CD4-positive, alpha-beta T cell treated with Interleukin-2 at 100 ng/mL for 4 hours (primary cell): ENCODE measurements at places on chromosomes 4 and X.

- no peak for DNase-seq
Measured at GRCh38 chrX:131704136-131704695, 160.3 kb downstream of the OR13H1 start.

- no peak for DNase-seq
Measured at GRCh38 chr4:81485310-81485980, 13.7 kb upstream of the RASGEF1B start.

- no peak for DNase-seq
Measured at GRCh38 chr4:132056496-132056895, 1092.6 kb upstream of the PCDH10 start.

DNA sequence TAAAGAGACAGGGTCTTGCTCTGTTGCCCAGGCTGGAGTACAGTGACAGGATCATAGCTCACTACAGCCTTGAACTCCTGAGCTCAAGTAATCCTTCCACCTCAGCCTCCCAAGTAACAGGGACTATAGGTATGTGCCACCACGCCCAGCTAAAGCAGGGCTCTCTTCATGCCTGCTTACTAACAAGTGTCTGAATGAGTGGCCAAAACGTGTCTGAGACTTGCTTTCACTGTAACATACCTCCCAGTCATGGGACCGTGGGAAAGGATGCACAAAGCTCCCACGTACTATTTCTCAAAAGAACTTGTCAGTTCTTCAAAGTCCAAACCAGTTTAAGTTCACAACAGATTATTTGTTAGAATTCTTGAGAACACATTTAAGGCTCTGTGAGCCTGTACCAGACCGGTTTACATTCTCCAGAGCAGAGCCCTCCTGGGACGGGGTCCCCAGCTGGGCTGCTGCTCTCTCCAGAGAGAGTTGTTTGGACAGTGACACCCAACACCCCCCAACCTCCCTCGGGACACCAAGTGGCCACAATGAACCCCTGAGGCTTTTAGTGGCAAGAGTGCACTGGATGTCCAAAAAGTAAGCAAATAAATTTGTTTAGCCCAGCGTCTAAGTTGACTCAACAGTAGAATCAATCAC, 24.1 kb downstream of the SH3KBP1 start:
- no peak for DNase-seq

GRCh38 chr4:112266823-112267222, 18.9 kb downstream of the TIFA start:
- DNase-seq = no peak

- DNase-seq = no peak
Measured at GRCh38 chr4:86522349-86522748, 71.8 kb upstream of the PTPN13 start.

- DNase-seq = no peak
Measured at GRCh38 chr4:106351016-106351415, 17.6 kb downstream of the GIMD1 start.

DNA sequence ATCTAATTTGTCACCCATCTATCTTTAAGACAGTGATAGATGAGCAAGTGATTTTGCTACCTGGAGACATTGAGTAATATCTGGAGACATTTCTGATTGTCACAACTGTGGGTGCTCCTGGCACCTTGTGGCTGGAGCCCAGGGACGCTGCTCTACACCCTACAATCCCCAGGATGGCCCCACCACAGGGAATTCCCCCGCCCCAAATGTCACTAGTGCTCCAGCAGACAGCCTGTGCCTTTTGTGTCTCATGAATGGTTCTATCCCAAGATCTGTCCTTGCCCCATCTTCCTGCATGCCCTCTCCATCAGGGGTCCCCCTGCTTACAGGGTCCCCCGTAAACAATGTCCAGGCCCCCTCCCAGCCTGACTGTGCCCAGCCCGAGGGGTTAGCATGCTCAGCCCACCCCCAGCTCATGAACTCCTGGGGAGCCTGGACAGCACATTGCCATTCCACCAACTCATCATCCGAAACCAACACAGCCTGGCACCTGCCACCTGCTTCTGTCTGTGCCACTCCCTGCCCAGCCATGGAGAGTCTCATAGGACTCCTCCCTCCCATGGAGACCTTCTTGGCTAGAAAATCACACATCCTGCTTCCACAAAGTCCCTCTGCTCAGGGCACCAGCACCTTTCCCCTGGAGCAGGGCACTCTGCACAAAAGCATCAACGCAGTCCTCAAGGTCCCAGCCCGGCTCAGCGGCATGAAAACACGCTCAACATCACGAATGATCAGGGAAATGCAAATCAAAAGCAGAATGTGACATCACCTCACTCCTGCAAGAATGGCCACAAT, 5.7 kb downstream of the P2RY8 start:
- DNase-seq = no peak
